ENCODE measurements at places on chromosomes 12 and 14. TPM values are rescaled to one million over a fixed set of nuclear protein-coding genes. Genes with fewer than 3 reads are reported as not detected.

DNA sequence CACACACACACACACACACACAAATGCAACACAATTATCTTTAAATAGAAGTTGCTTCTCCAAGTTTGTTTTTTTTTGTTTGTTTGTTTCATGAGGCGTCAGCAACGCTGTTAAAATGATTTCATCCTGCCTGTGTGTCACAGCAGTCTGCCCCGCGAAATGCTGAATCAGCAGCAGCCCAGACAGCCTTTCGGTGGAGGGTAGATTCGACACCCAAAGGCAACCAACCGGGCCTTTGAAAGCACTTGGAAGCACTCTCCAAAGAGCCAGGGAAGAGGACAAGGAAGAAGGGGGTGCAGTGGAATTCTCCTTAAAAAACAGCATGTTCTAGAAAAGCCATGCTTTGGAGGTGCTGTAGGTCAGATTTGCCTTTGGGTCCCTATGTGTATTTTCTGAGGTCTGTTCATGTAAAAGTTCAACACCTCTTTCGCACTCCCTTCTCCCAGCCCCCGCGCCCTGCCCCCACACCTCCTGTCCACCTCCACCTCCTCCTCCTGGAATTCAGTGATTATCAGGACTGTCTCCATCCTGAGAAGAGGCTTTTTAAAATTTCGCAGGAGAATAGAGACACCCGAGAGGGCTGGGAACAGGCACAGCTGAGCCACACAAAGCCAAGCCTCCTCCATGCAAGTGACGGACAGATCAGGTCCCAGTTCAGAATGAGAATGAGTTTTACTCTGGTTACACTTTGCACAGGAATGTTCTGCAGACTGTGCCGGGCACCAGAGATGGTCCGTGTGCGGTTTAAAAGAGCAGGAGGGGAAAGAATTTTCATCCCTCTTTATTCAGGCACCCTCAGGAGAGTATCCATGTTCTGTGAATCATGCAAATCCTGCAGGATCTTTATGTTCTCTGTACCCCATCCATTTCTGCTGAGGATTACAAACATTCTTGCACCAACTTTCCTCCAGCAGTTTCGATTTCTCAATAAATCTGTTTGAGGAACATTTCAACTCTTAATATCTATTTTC lies 177.9 kb downstream of the ETV6 start:
- DNase-seq, result no peak

GRCh38 chr14:69593018-69593677 lies 18.2 kb upstream of the SUSD6 start:
- DNase-seq, result no peak

DNA sequence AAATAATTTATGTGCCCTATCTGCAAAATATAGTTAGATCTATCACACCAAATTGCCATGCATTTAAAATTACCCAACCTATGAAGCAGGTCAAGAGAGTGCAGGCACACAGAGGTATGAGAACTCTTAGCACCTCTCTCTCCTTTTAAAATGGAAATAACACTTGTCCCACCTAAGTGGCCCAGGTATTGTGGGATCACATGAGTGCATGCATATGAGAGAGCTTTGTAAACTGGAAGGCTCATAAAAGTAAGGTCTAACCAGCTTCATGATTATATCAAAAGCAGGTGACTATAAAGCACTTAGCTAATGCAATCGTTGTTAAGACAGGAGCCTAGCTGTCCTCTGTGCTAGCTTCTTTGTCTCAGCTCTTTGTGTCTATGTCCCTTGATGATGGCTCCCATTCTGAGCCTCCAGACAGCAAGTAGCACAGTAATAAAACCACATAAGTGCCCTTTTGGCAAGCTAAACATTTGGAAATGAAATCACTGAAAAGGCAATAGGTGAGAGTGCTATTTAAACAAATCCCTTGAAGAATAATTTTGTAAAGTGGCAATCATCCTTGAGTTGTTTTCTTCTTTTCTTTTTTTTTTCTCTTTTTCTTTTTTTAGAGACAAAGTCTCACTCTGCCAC lies 219.0 kb downstream of the NTF3 start:
- no peak for DNase-seq

DNA sequence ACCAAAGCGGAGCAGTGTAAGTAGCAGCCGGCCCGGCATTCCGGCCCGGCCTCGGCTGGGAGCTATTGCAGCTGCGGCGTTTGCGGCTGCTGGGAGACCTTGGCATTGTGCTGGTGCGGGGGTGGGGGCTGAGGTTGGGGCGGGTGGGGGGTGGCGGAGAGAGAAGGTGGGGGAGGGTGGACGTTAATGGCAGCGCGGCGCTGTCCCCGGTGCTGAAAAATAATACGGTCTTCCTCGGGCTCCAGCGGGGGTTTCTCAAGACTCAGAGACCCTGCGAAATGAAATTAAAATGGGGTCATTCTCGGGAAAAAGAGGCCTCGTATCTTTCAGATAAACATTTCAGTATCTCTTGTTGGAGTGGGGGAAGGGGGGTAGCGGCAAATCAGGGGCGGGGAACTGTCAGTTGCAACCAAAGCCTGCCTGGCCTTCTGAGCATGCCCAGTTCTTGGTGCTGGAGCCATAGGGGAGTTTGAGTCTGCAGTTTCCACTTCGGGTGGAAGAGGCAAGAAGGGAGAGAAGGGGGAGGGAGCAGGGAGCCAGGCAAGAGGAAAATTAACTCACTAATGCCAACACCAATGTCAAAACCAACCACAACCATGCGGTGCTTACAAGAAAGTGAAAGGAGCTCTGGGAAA lies 414 bp downstream of the UNC79 start:
- no peak for DNase-seq

GRCh38 chr12:906062-906585 lies 43.4 kb downstream of the RAD52 start:
- no peak for DNase-seq

- DNase-seq, result peak; percentile 89
Measured at GRCh38 chr14:22190411-22191191, 398.4 kb downstream of the DAD1 start.

- DNase-seq, result no peak
Measured at GRCh38 chr12:54439521-54440255, 20.6 kb upstream of the ITGA5 start.

- DNase-seq, result no peak
Measured at GRCh38 chr12:92582475-92582874, 120.3 kb upstream of the PLEKHG7 start.

DNA sequence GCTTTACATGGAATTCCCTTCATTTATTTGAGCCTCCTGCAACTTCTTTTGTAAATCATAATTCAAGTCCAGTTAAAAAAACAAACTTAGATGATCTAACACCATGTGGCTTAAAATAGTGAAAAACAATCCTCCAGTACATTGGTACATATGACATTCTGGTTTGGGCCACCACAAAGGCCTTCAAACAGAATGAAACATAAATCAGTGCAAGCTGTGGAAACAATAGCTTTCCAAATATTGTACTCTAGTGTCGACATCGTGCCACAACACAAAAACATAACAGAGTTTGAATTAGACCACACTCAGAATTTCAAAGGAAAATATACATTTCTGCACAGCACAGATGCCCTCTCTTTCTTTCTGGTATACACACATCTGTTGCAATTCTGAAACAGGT lies 751.3 kb downstream of the SLC6A15 start:
- no peak for DNase-seq

MGP gene
- 9.3 TPM for total RNA-seq

HRK gene
- total RNA-seq, result not detected

LTBP2 gene
- total RNA-seq, result 33.1 TPM

ADSS1 gene
- total RNA-seq, result 2.3 TPM

INHBC gene
- total RNA-seq, result not detected

FSCB gene
- not detected for total RNA-seq
